ENCODE measurements at places on chromosomes 13 and 19.

- no peak for DNase-seq
Observed at GRCh38 chr13:21124852-21125251, 51.5 kb downstream of the SKA3 start.

GRCh38 chr19:993361-993830 lies 6.8 kb upstream of the GRIN3B start:
- no peak for DNase-seq

DNA sequence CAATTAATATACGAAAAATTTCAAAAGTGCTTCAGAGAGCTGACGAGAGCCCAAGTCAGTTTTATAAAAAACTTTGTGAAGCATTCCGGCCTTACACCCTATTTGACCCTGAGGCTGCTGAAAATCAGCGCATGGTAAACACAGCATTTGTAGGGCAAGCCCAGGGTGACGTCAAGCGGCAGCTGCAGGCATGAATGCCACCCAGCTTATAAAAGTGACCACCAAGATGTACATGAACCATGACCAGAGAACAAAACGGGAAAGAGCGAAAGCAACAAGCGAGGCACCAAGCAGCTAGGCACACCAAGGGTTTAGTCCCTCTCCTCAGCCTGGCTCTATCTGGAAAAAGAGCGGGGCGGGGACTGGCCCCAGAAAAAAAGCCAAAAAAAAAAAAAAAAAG lies 6.0 kb downstream of the SIGLEC11 start:
- no peak for DNase-seq

DNA sequence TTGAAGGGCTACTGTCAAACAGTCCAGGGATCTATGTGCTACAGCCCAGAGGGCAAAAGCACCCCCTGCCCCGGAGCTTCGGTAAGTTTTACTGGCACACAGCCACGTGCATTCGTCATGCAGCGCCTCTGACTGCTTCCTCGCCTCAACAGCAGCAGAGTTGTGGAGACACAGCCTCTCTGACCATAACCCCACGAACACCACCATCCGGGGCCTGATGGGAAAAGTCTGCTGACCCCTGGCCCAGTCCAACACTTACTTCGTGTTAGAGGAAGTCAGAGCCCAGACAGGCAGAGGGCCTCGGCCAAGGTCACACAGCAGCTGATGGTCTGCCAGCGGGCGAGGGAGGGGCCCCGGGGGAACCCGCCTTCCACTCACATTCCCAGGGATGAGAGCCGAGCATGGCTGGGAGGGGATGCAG lies 5.1 kb downstream of the CBARP start:
- no peak for DNase-seq

GRCh38 chr19:5436948-5437306 lies 18.3 kb upstream of the ZNRF4 start:
- DNase-seq: no peak

DNA sequence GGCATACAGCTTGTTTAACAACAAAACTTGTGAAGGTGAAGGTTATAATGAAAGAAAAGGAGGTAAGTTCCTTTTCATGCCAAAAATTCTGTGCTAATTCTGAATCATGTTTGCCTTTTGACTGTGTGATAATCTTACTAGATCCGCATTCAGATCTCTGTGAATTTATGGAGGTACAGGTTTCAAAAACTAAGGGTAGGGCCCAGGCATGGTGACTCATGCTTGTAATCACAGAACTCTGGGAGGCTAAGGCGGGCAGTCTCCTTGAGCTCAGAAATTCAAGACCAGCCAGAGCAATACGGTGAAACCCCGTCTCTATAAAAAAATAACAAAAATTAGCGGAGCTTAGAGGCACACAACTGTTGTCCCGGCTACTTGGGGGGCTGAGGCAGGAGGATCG lies 45.9 kb downstream of the PCDH9 start:
- no peak for DNase-seq
